Omental fat pad (tissue), 4 donors: ENCODE measurements at places on chromosomes 2 and 18.

GRCh38 chr2:136628490-136628889 lies 136.9 kb upstream of the THSD7B start:
- no peak for DNase-seq

GRCh38 chr2:121690095-121690494 lies 40.8 kb upstream of the CLASP1 start:
- no peak for DNase-seq

GRCh38 chr2:188524519-188525113 lies 232.9 kb downstream of the GULP1 start:
- no peak for DNase-seq

DNA sequence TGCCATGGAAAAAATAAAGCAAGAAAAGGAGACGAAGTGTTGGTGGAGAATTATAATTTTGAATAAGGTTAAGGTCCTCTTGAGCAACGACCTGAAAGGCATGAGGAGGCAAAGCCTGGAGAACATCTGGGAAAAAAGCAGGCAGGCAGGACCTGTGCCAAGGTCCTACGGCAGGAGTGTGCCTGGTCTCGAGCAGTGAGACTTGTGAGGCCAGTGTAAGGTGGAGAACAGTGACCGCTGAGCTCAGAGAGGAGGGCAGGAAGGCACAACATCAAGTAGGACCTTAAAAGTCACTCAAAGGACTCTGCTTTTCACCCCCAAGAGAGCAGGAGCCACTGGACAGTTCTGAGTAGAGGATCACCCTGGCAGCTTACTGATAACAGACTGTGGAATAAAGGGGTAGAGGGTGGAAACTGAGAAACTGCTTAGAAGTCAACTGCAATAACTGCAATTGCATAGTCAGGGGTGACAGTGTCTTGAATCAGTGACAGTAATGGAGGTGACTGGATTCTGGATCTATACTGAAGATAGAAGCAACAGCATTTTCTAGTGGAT lies 3.5 kb downstream of the NOL10 start:
- no peak for DNase-seq

DNA sequence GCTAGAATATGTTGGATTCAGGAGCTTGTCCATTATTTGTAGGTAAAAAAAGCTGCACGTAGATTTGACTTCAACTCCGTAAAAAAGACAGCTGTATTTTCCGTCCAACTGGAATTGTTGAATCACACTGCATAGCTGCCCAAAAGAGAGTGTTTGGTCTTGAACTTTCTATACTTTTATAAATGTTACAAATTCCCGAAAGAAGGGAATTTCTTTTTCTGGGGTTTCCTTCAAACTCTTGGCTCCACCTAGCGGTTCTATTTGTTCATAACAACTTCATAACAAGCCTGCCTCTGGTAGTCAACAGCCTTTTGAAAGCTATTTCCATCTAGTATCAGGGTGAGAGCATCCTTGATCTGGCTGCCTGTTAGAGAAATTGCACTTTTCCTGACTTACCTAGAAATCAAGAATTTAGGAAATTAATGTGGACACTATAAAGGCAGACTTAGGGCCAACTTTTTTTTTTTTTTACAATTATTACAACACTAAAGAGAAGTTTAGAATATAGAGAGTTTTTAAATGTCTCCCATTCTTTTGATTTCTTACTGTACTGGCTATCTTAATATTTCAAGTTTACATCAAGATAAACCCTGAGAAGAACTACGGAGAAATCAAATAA lies 48.1 kb downstream of the TMEM185B start:
- no peak for DNase-seq

- DNase-seq: no peak
These were observed 5.4 kb downstream of the SPR start for GRCh38 chr2:72892506-72893173.

DNA sequence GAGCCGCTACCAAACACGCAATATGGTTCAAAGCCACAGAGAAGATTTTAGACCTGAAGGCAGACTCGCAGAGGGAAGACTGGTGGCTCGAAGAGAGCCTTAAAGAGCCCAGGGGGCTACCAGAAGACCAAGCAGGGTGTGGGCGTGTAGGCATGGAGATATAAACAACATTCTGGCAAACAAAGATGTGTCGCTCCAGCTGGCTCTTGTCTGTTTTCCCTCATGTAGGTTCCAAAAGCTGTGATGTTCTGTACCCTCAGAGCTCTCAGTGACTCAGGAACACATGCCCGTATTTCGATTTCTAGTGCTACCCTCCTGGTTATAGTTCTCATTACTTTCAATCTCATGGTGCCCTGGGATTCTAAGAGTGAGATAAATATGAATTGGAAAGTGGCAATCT lies 44.5 kb downstream of the DOCK10 start:
- DNase-seq: no peak

- DNase-seq: no peak
These were observed 634.6 kb upstream of the SLC39A10 start for GRCh38 chr2:195022508-195022830.

DNA sequence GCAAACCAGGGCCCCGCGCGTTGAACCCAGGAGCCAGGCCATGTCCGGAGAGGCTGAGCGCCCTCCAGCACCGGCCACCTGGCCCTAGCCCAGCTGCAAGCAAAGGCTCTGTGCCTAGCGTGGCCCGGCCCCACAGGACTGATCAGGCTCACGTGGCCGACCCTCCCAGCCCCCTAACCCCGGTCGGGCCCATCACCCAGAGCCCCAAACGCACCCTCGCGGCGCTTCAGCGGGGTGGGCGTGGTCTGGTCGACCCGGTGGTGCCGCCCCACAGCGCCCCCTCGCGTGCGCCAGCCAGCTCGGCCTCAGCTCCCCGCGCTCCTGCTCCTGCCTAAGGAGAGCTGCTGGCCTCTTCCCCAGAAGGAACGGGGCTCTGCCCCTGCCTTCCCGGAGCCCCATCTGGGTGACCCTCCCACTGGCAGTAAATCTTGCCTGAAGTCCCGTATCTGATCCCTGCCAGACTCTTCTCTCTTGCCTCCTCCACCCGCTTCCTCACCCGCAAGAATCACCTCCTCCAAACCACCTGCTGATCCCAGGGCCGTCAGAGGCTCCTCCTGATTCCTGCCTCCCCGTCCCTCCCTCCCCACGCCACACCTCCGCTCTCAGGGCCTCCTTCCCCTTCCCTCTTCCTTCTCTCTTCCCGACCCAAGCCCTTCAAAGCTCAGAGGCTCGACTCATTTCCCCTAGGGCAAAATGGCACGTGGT lies 12.3 kb upstream of the TEX51 start:
- DNase-seq: no peak

GRCh38 chr2:9106338-9107167 lies 100.1 kb upstream of the ASAP2 start:
- no peak for DNase-seq

GRCh38 chr2:128198656-128199055 lies 107.7 kb downstream of the UGGT1 start:
- no peak for DNase-seq

DNA sequence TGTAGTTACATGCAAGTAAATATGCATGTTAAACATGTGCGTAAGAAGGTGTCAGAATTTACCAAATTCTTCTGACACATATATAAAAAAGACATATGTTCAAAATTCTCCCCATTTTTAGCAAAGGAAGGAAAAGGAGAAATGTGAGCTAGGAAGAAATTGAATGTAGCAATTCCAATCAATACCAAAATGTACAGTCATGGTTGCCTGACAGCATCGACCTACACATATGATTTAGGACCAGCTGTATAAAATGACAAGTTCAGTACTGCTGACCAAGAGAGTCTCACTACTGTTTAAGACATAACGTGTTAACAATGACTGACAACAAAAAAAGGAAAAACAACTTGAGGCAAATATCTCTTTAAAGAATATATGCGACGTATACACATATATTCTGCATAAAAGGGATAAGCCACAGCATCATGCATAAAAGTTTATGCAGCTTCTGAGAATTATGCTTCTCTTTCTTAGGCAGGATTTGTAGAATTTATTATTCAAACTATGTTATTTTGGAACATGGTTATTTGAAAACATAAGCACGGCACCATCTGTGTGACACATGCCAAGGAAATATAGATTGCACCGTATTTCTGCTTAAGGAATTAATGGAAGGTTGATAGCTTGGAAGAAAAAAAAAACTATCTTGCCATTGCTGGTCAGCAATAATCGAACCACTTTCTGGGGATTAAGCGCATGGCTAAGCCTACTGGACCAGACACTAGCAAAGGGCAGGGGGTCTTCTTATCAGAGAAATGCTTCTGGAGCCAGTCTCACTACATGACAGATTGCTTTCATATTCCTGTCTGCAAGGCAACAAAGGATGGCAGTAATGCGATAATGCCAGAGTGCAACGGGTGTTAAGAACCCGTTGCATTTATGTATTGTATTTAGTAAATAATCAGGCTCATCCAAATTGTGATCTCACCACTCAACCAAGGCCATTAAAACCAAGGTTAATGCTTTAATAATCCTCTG lies 154.0 kb downstream of the WDPCP start:
- no peak for DNase-seq

DNA sequence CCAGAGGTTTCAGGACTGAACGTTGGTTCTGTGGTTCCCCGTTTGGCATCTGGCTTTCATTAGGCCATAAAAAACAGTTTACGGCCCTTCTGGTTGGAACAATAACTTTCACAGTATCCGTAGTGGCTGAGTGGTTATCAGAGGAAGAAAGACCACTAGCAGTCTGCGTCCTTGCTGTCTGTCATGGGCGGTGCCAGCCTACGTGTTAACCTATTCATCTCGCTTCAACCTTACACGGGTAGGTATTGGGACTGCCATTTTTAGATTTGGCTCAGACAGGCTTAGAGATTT lies 42.6 kb upstream of the ROCK2 start:
- DNase-seq: no peak

DNA sequence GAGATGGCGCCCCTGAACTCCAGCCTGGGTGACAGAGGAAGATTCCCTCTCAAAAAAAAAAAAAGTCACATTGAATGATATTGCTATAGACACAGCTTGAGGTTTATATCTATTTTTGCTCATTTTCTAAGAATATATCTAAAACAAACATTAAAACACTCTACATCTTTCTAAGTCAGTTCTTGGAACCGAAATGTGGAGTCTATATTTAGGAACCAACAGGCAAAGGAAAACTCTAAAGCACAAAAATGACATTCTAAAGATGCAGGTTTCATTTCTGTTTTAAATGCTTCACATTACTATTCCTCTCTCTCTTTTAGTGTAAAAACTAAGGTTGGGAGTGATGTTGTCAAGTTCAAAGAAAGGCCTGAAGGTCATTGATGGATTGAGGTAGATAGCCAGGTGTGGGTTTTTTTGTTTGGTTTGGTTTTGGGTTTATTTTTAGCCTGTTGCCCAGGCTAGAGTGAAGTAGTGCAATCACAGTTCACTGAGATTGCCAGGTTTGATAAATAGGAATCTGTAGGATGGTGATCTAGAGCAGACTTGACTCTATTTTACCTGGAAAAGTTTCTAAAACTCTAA lies 194.0 kb upstream of the RBBP8 start:
- no peak for DNase-seq

GRCh38 chr2:159137511-159138241 lies 148.8 kb downstream of the WDSUB1 start:
- no peak for DNase-seq

- no peak for DNase-seq
These were observed 133.7 kb downstream of the SMAD7 start for GRCh38 chr18:48817021-48817461.

- no peak for DNase-seq
These were observed 105.4 kb downstream of the FHOD3 start for GRCh38 chr18:36402765-36403396.

DNA sequence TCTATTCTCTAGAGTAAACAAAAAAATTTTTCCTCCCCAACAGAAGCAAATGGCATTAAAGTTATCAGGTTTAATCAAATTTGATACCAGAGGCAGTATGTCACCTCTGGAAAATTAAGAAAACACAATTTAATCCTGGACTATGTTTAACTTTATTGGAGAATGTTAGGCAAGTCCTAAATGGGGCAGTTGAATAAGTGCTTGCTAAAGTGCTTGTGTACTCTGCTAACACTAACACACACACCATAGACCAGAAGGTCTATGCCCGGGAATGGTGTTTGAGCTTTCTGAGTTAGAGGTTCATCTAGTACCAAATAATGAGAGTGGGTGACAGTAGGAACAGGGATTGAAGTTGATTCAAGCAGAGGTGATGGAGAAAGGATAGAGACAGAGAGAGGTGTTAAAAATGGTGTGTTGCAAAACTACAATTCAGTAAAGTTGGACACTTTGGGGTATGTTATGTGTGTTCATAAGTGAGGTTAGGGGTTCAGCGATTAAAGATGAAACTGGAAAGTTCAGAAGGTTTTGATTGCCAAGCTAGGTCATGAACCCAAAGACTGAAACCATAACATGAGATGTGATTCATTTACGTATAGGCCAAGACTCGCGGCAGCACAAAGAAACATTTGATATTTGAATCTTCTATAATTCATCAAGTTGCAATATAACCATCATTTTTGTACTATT lies 40.5 kb upstream of the PEX13 start:
- no peak for DNase-seq

DNA sequence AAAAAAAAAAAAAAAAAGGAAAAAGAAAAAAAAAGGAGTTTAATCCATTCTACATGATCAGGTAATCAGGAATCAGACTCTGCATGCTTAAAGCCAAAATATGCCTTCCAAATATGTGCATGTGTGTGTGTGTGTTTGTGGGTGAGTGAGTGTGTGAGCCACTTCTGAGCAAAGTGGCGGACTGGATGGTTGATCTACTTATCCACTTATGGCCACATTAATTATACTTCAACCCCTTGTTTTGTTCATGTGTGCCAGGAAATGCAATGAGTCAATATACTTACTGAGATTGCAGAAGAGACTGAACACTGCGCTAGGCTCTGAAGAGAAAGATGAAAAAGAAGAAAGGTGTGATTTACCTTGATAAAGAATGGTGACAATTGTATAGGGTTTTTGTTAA lies 586.5 kb upstream of the NXPH2 start:
- no peak for DNase-seq

- no peak for DNase-seq
These were observed 588 bp downstream of the CHAC2 start for GRCh38 chr2:53768242-53768542.

DNA sequence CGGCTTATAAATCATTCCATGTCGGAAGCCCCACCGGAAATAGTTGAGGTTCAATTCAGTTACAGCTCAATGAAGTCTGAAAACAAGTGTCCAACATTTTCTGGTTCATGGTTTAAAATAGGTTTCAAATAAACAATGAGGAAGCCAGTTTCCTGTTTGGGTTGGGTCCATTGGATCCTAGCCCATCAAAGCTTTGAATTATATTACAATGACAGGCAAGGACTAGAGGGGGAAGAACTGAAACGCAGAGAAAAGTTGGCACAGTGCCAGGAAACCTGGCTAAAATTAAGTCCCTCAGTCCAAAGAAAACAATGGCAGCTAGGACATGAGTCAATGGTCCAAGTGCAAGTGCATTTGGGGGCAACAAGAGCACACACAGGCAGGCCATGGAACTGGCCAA lies 32.0 kb downstream of the SLC14A1 start:
- DNase-seq: no peak

DNA sequence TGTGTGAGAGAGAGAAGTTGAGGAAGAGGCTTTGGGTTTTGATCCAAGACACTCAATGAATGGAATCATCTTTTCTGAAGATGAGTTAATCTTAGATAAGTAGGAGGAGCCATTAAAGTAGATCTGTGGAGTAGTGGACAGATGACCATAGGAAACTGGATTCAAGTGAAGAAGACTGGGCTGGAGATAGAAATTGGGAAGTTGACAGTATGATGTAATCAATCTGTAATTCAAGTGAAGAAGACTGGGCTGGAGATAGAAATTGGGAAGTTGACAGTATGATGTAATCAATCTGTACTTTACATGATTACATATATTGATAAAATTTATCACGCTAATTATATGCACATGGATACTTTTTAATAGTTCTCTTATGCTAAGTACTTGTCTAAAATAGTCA lies 92.8 kb downstream of the PHLPP1 start:
- no peak for DNase-seq
